Right ventricle myocardium inferior (tissue), 1 donor: ENCODE measurements at places on chromosomes 7 and 10. TPM values are rescaled to one million over a fixed set of nuclear protein-coding genes. Genes with fewer than 3 reads are reported as not detected.

DNA sequence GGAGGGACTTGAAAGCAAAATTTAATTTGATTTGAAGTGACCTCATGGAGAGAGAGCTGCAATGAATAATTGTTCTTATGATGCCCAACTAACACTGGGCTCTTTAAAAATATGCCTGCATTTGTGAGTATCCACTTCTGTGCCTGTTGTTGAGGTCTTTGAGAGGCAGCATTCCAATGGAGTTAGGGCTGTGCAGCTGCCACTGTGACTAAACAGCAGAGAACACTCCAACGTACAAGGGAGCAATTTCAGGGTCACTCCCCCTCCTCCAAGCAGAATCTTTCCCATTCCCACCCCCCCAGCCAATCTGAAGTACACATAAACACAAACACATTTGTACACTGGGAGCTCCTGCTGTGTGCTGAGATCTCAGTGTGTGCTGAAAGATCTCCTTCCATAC lies 28.0 kb upstream of the GSAP start:
- DNase-seq = no peak

SEMA3C gene
- 67.8 TPM for total RNA-seq

DNA sequence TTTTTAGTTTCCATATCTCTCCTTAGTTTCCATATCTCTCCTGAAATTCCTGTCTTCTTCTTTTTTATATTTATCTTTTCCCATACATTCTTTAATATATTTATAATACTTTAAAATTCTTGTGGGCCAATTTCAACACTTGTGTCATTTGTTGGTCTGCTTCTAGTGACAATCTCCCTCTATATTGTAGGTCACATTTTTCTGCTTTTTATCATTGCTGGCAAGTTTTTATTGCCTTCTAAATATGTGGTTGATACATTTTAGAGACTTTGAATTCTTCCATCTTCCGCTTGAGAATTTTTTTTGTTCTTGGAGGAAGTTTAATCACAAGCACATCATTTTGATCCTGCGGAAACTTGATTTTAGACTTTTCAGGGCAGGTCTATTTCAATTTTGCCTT lies 26.0 kb upstream of the OPN4 start:
- DNase-seq = no peak

TMEM176A gene
- total RNA-seq = 31.1 TPM

CNPY1 gene
- not detected for total RNA-seq

LDB3 gene
- total RNA-seq = 1,478 TPM

GRCh38 chr7:74554178-74554577 lies 100.5 kb downstream of the GTF2IRD1 start:
- DNase-seq = no peak

- DNase-seq = no peak
These were observed 429.4 kb upstream of the AKR1E2 start for GRCh38 chr10:4396401-4397283.

GIMAP5 gene
- total RNA-seq = 9.0 TPM

DNA sequence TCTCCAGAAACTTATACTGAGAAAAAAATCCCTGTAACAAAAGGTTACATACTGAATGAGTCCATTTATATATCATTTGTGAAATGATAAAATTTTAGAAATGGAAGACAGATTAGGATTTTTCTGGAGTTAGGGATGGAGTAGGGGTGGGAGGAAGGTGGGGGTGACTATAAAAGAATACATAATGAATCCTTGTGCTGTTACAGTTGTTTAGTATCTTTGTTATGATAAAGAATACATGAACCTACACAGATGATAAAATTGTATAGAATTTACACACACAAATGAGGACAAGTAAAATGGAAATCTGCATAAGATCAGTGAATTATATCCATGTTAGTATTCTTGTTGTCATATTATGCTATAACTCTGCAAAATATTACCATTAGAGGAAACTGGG lies 41.7 kb upstream of the CCSER2 start:
- no peak for DNase-seq
